ENCODE measurements at places on chromosomes 3 and 15.

DNA sequence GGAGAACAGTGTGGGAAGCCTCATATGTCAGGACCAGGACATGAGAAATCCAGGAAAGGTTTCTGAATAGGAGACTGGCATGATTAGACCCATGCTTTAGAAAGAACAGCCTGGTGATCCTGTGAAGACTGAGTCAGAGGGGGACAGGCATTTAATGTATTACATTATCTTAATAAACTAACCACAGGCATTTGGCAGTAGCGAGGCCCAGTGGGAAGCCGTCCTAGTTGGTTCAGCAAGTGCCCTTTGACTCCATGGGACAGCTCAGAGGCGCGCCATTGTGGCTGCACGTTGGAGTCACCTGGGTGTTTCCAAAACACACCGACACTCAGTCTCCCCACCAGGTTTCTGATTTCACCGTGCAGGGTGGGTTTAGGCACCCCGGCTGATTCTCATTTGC is 90.5 kb upstream of the DGKG start:
- H3K4me3 ChIP-seq, result no peak overlapping the region
- H3K36me3 ChIP-seq, result no peaks in the 10 kb centered on the region
- H3K4me1 ChIP-seq, result no peaks in the 10 kb centered on the region
- no peak for DNase-seq
- H3K27me3 ChIP-seq, result no peaks in the 10 kb centered on the region

DNA sequence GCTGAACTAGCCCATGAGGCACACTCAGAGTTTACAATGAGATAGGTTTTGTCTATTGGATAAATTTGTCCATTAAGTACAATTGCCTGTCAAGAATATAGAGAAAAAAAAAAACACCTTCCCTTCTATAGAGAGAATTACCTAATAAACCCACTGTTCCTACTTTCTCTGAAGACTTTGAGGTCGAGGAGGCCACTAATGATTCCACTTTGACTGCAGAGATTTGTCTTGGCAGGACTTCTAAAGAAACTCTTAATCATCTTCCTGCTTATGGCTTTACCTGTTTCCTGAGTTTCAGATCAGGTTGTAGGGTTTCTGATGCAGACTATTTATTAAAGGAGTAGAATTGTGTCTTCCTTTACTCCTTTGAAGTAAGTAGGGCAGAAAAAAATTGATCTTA is 342.4 kb upstream of the KCNMB2 start:
- H3K4me3 ChIP-seq, result no peak overlapping the region
- no peak overlapping the region for H3K27ac ChIP-seq
- H3K27me3 ChIP-seq, result no peaks in the 10 kb centered on the region
- peaks cover 4% of the 10 kb centered on the region for H3K4me1 ChIP-seq
- no peak for DNase-seq
- H3K36me3 ChIP-seq, result no peaks in the 10 kb centered on the region

GRCh38 chr3:186869253-186870100 is 27.0 kb downstream of the ADIPOQ start:
- H3K4me3 ChIP-seq, result no peak overlapping the region
- H3K36me3 ChIP-seq, result peaks cover 3% of the 10 kb centered on the region
- peaks cover 20% of the 10 kb centered on the region for H3K4me1 ChIP-seq
- no peaks in the 10 kb centered on the region for H3K27me3 ChIP-seq
- DNase-seq, result no peak

DNA sequence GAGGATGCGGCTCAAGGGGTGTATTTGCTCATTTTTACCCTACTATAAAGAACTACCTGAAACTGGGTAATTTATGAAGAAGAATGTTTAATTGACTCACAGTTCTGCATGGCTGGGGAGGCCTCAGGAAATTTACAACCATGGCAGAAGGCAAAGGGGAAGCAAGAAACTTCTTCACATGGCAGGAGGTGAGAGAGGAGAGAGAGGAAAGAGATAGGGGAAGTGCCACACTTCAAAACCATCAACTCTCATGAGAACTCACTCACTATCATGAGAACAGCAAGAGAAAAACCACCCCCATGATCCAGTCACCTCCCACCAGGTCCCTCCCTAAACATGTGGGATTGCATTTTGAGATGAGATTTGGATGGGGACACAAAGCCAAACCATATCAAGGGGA is 192.7 kb downstream of the DIPK2A start:
- H3K36me3 ChIP-seq, result no peaks in the 10 kb centered on the region
- DNase-seq, result no peak
- H3K4me3 ChIP-seq, result no peak overlapping the region
- no peaks in the 10 kb centered on the region for H3K4me1 ChIP-seq

DNA sequence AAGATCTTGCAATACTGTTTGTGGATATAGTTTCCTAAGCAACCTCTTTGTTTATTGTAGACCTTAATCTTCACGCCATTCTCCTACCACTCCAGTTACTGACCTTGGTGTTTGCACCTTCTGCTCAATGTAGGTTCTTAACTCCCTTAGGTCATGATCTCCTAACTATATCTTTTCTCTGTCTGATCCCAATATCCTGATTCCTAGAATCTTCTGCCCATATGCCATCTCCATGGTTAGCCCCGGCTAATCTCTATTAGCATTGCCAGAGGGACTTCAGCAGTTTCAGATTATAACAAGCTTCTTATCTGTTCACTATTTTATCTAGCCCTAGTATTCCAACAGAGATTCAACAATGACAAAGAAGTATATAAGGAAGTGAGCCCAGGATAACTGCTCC is 64.9 kb downstream of the IMPG2 start:
- H3K36me3 ChIP-seq, result peaks cover under 1% of the 10 kb centered on the region
- no peaks in the 10 kb centered on the region for H3K4me1 ChIP-seq
- H3K27me3 ChIP-seq, result no peaks in the 10 kb centered on the region
- H3K27ac ChIP-seq, result no peak overlapping the region
- DNase-seq, result no peak

GRCh38 chr15:98195796-98196195 is 235.3 kb downstream of the ARRDC4 start:
- no peaks in the 10 kb centered on the region for H3K36me3 ChIP-seq
- no peak for DNase-seq
- H3K4me3 ChIP-seq, result no peak overlapping the region
- no peaks in the 10 kb centered on the region for H3K4me1 ChIP-seq
- no peak overlapping the region for H3K27ac ChIP-seq

GRCh38 chr3:148631124-148631903 is 66.4 kb upstream of the AGTR1 start:
- H3K27ac ChIP-seq, result no peak overlapping the region
- no peak for DNase-seq
- H3K36me3 ChIP-seq, result no peaks in the 10 kb centered on the region

DNA sequence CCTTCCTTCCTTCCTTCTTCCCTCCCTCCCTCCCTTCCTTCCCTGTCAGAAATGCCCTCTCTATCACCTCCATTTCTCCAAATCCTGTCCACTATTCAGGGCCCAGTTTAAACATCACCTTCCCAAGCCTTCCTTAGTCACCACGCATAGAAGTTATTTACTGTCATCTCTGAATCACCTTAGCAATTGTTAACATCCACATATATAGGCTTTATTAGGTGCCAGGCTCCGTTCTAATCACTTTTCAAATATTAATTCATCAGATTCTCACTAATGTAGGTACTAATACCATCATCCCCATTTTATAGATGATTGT is 1.1 kb upstream of the MAGEF1 start:
- H3K4me3 ChIP-seq, result no peak overlapping the region
- H3K4me1 ChIP-seq, result peaks cover 23% of the 10 kb centered on the region
- H3K27me3 ChIP-seq, result peaks cover 4% of the 10 kb centered on the region

Data from activated naive CD8-positive, alpha-beta T cell treated with anti-CD3 and anti-CD28 coated beads for 36 hours (primary cell).